ENCODE measurements at places on chromosomes 2 and 18. TPM values are rescaled to one million over a fixed set of nuclear protein-coding genes. Genes with fewer than 3 reads are reported as not detected.

- H3K27me3 ChIP-seq: no peaks in the 10 kb centered on the region
- no peak for DNase-seq
Measured at GRCh38 chr2:73841912-73842738, 13.4 kb downstream of the STAMBP start.

DNA sequence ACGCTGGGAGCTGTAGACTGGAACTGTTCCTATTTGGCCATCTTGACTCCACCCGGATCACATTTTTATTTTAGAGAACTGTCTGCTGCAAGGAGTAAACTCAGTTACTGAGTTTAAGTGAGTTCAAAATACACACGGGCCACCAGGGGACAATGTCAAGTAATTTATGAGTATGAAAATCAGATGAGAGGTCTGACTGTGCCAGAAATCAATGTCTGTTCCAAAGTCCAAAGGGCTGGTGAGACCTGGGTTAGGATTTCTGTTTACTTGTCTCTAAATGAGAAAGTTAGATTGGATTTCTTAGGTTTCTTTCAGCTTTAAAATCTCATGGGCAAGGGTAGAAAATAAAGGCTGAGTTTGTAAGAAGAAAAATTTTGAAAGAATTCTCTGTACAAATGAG is 465.8 kb upstream of the MEIS1 start:
- DNase-seq: no peak
- H3K27ac ChIP-seq: no peak overlapping the region
- no peak overlapping the region for H3K4me3 ChIP-seq
- no peaks in the 10 kb centered on the region for H3K36me3 ChIP-seq
- H3K4me1 ChIP-seq: no peaks in the 10 kb centered on the region
- no peaks in the 10 kb centered on the region for H3K27me3 ChIP-seq

Gene SERPINB2
- total RNA-seq: 0.72 TPM

Gene EN1
- 0.29 TPM for total RNA-seq
